GM12892 (cell line): ENCODE measurements at places on chromosomes 6 and 20.

- no peak for DNase-seq
Observed at GRCh38 chr6:43284991-43285781, 12.9 kb upstream of the SLC22A7 start.

DNA sequence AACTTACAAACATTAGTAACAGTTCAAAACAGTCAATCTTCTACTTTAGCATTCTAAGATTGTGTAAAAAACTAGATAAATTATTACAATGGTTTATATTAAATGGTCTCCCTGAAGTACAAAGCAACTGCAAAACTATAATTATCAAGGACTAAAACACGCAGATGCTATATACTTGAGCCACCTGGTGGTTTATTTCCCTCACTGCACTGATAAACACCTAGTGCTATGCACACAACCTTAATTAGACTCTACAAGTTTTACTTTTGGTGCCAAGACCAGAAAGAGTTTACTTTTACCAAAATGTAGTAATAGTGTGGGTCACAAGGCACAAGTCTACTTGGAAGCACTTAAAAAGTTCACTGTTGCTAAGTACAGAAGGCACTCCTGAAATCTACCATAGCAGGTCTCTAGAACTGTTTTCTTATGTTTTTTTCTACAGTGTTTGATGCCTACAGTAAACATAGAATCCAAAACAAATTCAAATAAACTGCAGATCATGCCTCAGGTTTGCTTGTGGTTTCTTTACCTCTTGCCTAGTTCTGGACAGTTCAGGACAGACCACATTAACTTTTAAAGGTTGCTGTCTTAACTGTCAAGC is 49.2 kb downstream of the GMDS start:
- DNase-seq, result no peak

- no peak for DNase-seq
Observed at GRCh38 chr20:8709627-8710026, 359.3 kb upstream of the PLCB4 start.

GRCh38 chr6:133894369-133894768 is 5.5 kb downstream of the TCF21 start:
- no peak for DNase-seq

- no peak for DNase-seq
Observed at GRCh38 chr6:4747588-4747987, 28.6 kb upstream of the CDYL start.

GRCh38 chr6:137102851-137103492 is 58.2 kb upstream of the IL20RA start:
- no peak for DNase-seq

GRCh38 chr6:41053041-41053440 is at the start of gene APOBEC2:
APOBEC2 (plus strand) TSS chr6:41053202; CDS start chr6:41053348, 146 bp downstream.
- DNase-seq, result no peak

DNA sequence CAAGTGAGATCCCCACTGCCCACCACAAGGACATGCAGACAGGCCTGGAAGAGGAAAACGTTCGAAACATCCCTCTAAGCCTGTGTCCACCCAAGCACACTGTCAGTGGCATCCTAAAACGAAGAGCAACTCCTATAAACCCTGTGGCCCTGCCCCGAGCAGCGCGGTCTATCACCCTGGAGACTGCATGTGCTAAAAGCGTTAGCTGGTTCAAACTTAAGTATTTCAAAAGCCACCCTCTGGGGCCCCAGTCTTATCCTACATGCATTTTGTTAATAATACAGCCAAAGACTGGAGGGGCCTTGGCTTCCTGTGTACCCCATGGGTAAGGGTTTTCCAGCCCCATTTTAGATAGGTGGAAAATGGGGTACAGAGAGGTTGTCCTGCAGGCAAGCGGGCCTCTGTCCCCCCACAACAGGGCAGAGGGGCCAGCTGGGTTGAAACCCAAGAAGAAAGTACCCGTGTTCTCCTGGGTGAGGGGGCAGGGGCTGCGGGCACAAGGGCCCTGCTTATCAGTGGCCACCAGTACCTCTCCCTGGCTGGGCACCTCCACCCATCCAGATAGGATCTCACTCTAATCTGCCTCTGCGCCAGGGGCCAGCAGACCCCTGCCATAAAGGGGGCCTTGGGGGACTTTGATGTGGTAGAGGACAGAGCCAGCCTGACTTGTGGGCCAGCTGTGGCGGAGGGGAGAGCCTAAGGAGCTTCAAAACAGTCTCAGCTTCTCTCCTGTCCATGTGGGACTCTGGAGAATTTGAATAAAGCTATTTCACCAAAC is 28.3 kb downstream of the PREX1 start:
- no peak for DNase-seq

DNA sequence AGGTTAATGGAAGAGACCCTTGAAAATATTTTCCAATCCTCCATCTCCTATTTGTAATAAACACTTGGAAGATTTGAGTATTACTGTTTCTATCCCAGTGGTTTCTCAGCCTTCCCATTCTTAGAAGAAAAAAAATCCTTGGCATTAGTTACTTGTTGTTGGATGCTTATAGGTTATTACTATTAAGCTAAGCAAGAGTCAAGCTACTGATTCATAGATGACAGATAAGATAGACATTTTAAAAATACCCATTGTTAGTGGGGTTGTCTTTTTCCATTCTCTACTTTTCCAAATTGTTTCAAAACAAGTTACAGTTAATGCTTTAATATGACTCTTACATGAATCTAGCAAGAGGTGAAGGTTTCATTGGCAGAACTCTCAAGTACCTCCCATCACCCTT is 158.5 kb downstream of the HIVEP2 start:
- DNase-seq, result no peak

DNA sequence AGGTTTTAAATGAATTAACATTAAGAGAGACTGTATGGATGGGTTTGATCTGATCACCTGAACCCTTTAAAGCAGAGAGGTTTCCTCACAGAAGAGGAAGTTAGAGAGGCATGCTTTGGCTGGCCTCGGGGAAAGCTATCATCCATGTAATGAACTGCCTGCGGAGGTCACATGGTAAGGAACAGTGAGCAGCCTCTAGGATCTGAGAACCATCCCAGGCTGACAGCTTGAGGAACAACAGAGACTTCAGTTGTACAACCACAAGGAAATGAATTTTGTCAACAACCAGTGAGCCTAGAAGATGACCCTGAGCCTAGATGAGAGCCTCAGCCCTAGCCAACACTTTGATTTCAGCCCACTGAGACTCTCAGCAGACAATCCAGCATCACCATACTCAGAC is 2.9 kb upstream of the COL21A1 start:
- no peak for DNase-seq

DNA sequence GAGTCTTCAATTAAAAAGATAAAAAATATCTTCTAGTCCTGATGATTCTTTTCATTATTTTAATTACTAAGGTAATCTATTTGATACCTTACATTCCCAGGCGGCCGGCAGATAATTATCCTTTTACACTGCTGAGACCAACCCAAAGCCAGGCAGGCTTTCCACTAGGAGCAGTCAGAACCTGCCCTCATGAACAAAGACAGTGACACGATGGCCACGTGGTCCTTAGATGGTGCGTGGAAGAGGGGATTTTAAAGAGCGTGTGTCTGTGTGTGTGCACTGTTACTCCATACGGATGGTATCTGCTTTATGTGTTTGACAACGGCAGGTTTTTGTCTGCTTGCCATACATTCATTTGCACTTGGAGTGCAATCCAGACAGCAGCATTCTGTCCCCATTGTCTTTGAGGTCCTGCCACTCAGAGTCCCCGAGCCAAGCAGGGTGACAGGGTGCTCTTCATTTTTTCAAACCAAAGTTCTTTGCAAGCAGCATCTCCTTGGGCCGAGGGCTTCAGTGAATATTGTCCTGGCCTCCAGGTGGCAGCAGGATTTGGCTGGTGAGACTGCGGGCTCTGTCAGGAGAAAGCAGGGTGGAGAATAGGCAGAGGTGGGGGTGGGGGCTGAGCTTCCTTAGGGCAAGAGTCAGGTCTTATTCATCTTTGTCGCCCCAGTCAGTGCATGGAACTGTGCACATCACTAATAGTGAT is 260.5 kb downstream of the NRN1 start:
- DNase-seq, result no peak

DNA sequence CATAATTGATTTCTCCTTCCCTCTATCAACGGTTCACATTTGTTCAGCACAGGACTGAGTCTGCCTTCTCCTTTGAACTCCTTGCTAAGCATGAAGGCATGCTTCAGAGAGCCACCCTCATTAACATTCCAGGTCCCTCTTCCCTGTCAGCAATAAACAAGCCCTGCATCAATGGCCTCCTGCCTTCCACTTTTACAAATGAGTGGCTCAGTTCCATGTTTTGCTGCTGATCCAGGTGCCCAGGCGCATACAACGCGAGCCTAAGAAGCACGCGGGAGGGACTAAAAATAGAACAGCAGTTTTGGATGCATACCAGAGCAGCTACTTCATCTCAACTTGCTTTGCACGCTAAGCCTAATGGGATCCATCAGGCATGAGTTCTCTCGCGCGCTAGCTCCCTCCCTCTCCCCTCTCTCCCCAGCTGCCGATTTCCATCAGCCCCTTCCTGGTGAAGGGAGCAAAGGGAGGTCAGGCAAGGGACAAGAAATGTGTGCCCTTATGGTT is 53.4 kb downstream of the TRAF3IP2 start:
- no peak for DNase-seq

DNA sequence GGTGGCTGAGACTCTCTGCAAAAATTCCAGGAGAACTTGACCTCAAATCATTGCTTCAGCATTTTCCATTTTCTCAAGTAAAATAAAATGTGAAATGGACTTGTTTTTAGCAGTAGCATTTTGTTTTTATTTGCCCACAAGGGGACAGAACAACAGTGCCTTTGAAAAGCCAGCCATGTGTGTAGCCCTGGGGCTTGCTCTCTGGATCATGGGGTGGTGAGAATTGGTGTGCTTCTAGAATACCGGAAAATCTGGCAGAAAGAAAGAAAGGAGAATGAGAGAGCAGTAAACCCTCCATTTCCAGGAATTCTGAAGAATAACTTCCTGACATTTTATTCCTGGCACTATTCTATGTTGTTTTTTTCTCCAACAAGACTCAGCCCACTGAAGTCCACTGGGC is 254.7 kb upstream of the MOCS1 start:
- DNase-seq, result no peak

DNA sequence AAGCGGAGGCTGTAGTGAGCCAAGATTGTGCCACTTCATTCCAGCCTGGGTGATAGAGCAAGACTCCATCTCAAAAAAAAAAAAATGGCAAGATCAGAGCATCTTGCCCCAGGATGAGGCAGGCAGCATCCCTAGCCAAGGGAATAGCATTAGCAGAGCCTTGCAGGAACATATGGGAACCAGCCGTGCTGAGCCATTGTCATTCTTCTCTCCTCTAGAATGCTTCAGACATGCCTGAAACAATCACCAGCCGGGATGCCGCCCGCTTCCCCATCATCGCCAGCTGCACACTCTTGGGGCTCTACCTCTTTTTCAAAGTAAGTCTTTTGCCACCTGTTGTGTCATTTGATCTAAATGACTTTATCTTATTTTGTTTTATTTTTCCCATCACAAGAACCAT is 13.0 kb downstream of the HM13 start:
- DNase-seq, result no peak

GRCh38 chr20:58109918-58110635 is 118.4 kb downstream of the ANKRD60 start:
- DNase-seq, result no peak

DNA sequence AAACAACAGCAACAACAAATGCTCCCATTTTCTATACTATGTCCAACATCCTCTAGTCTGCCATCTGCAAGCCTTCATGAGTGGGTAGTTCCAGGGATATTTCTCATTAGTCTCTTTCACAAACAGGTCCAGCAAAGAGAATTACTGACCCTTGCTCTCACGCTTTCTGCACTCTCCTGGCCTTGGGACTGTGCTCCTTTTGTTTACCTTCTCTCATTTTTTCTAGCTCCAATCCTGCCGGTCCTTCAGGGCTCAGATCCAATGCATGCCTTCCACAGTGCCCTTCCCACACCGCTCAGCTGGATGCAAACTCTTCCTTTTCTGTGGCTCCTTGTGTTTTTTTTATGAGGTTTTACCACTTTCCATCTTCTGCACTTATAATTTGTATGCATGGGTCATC is 47.2 kb downstream of the ADTRP start:
- no peak for DNase-seq
